ENCODE measurements at places on chromosomes 3 and 15.

- peak; percentile 30 for DNase-seq
These were observed 72.1 kb upstream of the FNDC3B start for GRCh38 chr3:171967137-171967783.

DNA sequence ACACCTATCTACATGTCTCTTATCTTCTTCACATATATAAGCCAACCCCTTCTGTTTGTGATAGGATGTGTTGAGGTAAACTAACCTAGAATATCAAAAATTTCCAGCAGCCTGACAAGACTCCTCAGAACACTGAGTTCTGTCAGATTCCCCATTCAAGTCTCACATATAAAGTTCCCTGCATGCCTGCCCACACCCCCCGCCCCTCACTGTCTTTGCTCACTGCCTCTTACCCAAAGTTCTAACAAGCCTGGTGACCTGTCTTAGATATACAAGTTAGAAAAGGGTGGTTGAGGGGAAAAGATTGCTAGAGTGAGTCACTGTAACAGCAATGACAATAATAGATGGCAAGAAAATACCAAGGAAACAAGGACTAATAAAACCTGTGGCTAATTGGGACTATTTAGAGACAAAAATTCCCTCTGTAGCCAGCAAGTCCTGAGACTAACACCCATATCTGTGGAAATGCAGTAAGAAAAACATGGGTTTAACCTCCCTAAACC lies 40.1 kb downstream of the FBXO22 start:
- DNase-seq = no peak

DNA sequence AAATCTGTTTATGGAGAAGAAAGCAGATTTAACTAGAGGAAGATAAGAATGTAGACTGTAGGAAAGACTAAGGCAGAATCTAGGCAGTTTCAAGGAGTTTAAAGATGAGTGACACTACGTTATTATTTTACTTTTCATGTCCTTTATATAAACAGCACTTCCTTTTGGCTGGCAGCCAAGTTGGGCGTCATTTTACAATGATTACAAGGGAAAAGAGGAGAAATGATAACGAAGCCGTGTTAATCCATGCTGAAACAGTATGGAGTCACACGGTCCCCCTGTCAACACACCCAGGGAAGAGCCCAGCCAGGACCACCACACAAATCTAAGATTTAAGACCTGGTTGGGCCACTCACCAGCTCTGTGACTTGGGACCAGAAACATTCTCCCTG lies 83.7 kb upstream of the NEO1 start:
- no peak for DNase-seq

- DNase-seq = peak; percentile 79
These were observed 64.0 kb upstream of the C15orf61 start for GRCh38 chr15:67456677-67457529.

- DNase-seq = no peak
These were observed 11.3 kb downstream of the SHQ1 start for GRCh38 chr3:72836923-72837322.

DNA sequence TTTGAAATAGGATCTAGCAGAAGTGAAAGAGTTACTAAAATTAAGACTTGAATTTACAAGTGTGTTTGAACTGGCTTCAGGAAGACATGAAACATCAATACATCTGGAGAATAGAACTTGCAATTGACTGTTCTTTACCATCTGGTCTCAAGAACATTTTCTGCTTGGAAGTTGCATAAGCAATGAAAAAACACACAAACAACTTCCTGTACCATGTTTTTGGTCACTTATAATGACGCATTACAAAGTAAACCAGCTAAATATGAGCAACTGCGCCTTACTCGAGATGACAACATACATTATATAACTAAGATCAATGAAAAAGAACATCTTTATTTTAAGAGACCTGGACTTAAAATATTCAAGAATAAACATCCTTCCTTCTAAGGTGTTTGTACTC lies 112.5 kb downstream of the TIGIT start:
- DNase-seq = no peak

DNA sequence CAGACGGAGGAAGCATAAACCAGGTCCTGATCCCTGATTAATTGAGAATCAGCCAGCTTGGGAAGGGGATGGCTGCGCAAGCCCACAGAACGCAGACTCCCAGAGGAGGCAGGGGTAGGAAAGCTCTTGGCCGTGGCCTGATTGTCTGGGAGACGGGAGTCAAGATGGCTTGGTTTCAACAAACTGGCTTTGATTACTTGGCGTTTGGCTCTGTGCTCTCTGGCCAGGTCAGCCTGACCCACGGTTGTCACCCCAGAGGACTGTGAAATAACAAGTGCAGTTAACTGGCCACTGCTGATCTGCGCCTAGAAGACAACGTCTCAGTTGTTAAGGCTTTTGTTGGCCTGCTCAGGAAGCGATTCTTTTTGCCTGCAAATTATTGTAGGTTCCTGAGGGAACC lies 387.0 kb upstream of the PROK2 start:
- no peak for DNase-seq

- DNase-seq = no peak
These were observed 47.5 kb upstream of the AADACL2 start for GRCh38 chr3:151686257-151686656.
